ENCODE measurements at places on chromosomes 1 and 21. TPM values are rescaled to one million over a fixed set of nuclear protein-coding genes. Genes with fewer than 3 reads are reported as not detected.
A peak's percentile ranks its signal among the peaks of the same experiment; 100 is the strongest.

GRCh38 chr1:231554969-231555368 lies 26.5 kb downstream of the TSNAX start:
- DNase-seq, result no peak

VCAM1 gene
- total RNA-seq, result 1.8 TPM

GRCh38 chr1:2267051-2267830 lies 39.1 kb downstream of the SKI start:
- DNase-seq, result no peak

- DNase-seq, result no peak
These were observed 265.5 kb downstream of the PTPRC start for GRCh38 chr1:198904321-198904720.

- no peak for DNase-seq
These were observed 39.7 kb upstream of the ETV3 start for GRCh38 chr1:157177733-157178394.

GRCh38 chr1:23868557-23869016 lies 497 bp upstream of the FUCA1 start:
- peak; percentile 48 for DNase-seq

PRDM16 gene
- 16.1 TPM for total RNA-seq

- no peak for DNase-seq
These were observed at the start of gene SLC6A17 for GRCh38 chr1:110150330-110151174. SLC6A17 (plus strand) TSS chr1:110150494; CDS start chr1:110166930, 16,436 bp downstream.

NUAK2 gene
- total RNA-seq, result 3.4 TPM

KLHDC8A gene
- 8.3 TPM for total RNA-seq

GRCh38 chr1:167529829-167530474 lies 11.6 kb upstream of the CD247 start:
- peak; percentile 33 for DNase-seq

GCSAML gene
- not detected for total RNA-seq

GRCh38 chr1:31570906-31571305 lies 5.4 kb upstream of the TINAGL1 start:
- no peak for DNase-seq

- DNase-seq, result no peak
These were observed 88.5 kb upstream of the DEPDC1 start for GRCh38 chr1:68585351-68585750.

GRCh38 chr1:93612510-93612909 lies 69.1 kb downstream of the BCAR3 start:
- no peak for DNase-seq

GRCh38 chr1:51542158-51542953 lies 23.3 kb upstream of the EPS15 start:
- no peak for DNase-seq

GRCh38 chr1:33500547-33500946 lies 28.1 kb downstream of the ZSCAN20 start:
- DNase-seq, result no peak

DNA sequence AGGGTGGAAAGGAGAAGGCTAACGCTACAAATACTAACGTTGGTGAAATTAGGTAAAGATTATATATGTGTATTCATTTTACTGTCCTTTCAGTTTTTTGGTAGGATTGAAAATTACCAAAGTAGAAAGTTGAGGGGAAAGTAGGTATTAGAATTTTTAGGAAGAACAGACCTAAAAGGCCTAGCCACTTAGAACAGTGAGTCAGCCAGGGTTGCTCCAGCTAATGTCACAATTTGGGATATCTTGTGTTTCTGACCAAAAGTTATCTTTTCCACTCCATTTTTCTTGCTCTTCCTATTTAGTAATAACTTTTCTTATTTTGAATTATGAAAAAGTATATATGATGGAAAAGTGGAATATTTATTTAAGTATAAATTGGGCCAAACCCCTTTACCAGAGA lies 40.1 kb downstream of the F3 start:
- no peak for DNase-seq

- no peak for DNase-seq
These were observed 886.0 kb downstream of the ADGRL2 start for GRCh38 chr1:82686774-82687173.

DNA sequence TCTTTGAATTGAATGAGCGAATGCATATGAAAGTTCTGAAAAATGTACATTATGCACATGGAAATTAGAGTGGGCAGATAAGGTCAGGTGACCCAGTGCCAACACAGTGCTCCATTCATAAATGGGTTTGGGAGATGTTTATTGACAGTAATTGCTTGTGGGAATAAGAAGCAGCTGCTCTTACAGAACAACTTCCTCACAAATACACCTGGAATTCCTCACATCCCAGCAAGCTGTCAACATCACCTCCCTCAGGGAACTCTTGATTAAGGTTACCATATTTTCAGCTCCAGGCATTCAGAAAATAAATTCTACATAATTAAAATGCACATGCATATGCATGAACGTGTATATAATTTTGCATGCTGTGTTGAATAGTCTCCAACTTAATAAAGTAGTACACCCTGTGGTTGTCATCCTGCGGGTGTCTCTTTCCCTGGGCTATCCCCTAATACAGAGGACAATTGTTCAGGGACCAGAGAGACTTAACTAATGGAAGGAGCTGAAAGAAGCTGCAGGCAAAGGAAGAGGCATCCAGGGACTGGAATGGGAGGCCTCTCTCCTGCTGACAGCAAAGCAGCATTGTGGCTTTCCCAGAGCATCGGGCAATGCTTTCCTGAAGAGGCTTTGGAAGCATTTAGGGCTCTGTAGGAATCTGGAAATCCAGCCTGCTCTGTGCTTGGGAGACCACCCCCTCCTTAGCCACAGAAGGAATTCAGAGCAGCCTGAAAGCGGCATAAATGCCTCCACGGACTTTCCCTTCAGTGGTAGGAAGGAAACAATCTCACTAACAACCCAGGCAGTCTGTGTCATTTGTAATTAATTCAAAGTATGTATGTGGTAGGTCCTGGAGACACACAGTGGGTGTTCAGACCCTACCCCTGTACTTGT lies 55.2 kb upstream of the GNG12 start:
- DNase-seq, result no peak

Data from dorsolateral prefrontal cortex (tissue), 122 donors.